Heart right ventricle (tissue), 16 donors: ENCODE measurements at places on chromosomes 12 and 14. TPM values are rescaled to one million over a fixed set of nuclear protein-coding genes. Genes with fewer than 3 reads are reported as not detected.

DNA sequence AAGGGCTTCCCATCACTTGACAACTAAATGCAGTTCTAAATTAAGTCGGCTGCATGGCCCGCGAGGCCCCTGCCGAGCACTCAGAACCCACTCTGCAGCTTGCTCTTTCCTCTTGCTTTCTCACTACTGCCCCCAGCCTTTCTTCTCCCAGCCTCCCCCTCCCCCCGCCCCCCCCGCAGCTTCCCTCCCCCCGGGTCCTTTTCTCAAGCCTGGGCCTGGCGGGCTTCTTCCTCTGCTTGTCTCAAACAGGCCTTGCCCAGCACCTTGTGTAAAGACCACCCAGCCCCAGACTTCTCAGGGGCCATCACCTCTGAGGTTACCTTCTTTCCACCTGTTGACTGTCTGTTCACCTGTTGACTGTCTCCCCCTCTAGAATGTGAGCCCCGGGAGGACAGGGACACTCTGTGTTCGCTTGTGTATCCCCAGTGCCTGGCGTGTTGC lies 1.1 kb downstream of the CYP46A1 start:
- DNase-seq: no peak

- no peak for DNase-seq
Measured at GRCh38 chr12:45658020-45658419, 71.5 kb upstream of the ARID2 start.

The HOXC11 gene
- polyA plus RNA-seq: not detected

GRCh38 chr12:6764011-6764828 lies 1.9 kb upstream of the PTMS start:
- DNase-seq: peak; percentile 93

The TIMM9 gene
- 23.8 TPM for polyA plus RNA-seq

The KCNK10 gene
- 0.01 TPM for polyA plus RNA-seq

DNA sequence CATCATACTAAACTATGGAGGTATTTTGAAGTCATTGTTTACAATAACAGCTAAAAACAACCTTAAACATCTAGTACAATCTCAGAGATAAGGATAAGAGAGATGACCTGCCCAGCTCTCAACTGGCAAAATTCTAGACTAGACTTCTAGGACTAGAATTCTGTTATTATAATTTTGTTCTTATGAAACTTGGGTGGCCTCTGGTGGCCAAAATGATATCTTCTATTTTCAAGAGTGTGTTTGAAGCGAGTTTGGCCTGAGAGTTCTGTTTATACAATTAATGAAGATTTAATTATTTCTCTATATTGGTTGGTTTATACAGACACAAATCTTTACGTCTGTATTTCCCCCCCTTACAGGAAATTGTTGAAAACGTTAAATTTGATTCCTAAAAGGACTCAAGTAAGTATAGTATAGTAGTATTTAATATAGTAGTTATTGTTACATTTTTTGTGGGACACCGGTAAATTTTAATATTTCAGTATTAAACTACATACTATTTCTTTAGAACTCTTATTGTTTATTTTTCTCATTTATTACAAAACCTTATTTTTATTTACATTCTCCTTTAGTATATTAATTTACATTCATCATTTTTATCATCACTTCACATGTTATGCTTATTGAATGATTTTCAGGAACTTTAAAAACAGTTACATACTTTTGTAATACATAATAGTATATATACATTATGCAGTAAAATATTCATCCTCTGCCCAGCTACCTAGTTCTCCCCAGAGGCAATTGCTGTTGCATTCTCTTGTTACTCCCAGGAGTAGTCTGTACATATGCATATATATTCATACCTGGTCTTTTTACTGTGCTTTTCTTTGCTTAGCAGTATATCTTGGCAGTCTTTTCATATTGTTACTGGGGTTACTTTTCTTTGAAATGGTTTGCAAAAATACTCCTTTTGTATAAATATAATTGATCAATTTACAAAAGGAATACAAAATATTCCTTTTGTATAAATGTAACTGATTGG lies 6.6 kb downstream of the PPHLN1 start:
- peak; percentile 42 for DNase-seq

The MSI1 gene
- 1.1 TPM for polyA plus RNA-seq

- DNase-seq: no peak
Measured at GRCh38 chr12:106417926-106418910, 60.7 kb downstream of the POLR3B start.

- no peak for DNase-seq
Measured at GRCh38 chr12:20865873-20866272, 55.4 kb downstream of the SLCO1B3 start.

- no peak for DNase-seq
Measured at GRCh38 chr14:77613201-77613600, 3.2 kb downstream of the SPTLC2 start.

DNA sequence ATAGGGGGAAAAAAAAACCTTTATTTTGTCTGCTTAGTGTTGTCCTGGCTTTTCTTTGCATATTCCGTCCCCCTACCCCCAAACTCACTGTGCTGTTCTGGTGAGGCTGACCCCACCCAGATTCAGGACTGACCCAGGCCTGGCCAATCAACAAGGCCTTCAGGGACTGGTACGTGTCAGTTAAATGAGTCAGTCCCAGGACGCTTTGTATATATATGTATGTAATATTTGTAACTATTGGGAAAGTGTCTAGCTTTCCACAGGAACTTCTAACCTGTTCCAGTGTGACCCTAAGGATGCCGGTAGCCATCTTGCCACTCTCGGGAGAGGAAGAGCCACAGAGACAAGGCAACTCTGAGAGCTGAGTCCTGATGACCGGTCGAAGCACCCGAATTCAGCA lies 107.4 kb downstream of the VCPKMT start:
- no peak for DNase-seq
